ENCODE measurements at places on chromosomes 4 and X. TPM values are rescaled to one million over a fixed set of nuclear protein-coding genes. Genes with fewer than 3 reads are reported as not detected.

DNA sequence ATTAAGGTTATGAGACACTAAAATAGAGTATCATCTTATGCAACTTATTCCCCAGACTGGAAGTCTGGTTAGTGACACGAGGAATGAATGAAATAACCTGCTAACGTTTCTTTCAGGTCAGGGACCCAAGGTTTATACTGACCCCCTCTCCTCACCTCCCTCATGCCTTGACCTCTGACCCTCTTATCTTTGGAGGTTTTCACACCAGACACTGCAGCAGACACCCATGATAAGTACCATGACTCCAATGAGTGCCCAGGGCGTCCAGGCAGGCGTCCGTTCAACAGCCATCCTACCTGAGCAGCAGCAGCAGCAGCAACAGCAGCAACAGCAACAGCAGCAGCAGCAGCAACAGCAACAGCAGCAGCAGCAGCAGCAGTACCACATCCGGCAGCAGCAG is 4.2 kb upstream of the NLGN3 start:
- no peaks in the 10 kb centered on the region for H3K36me3 ChIP-seq
- no peaks in the 10 kb centered on the region for H3K4me1 ChIP-seq
- H3K27me3 ChIP-seq, result no peaks in the 10 kb centered on the region
- H3K4me3 ChIP-seq, result no peak overlapping the region
- DNase-seq, result no peak

- H3K4me1 ChIP-seq, result no peaks in the 10 kb centered on the region
- no peak for DNase-seq
- H3K27ac ChIP-seq, result no peak overlapping the region
- H3K27me3 ChIP-seq, result no peaks in the 10 kb centered on the region
Observed at GRCh38 chr4:127229855-127230608, 402.7 kb upstream of the INTU start.

DNA sequence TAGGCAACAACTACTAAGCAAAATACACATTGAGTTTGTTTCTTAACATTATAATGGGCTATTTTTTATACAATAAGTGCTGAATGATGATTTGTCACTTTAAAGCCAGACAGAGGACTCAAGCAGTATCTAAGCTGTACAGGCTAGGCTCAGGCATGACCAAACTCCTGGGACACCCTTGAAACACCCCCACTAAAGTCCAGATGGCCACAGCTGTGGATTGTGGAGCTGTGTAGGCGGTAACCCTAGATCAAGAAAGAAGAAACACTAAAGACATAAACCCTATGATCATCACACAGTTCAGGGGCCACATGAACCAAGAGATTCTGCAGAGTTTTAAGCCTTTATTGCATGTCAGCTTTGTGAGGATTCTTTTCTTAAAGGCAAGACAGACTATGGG is 25.1 kb downstream of the TAB3 start:
- H3K27me3 ChIP-seq, result no peaks in the 10 kb centered on the region
- no peaks in the 10 kb centered on the region for H3K36me3 ChIP-seq
- no peak overlapping the region for H3K4me3 ChIP-seq
- DNase-seq, result no peak

GRCh38 chrX:5780821-5781220 is 447.8 kb downstream of the NLGN4X start:
- H3K4me3 ChIP-seq, result no peak overlapping the region
- no peak for DNase-seq
- H3K27me3 ChIP-seq, result no peaks in the 10 kb centered on the region
- H3K4me1 ChIP-seq, result no peaks in the 10 kb centered on the region
- H3K36me3 ChIP-seq, result no peaks in the 10 kb centered on the region
- no peak overlapping the region for H3K27ac ChIP-seq

- H3K27ac ChIP-seq, result no peak within 1 kb of the TSS
- H3K36me3 ChIP-seq, result no peaks in the 10 kb centered on the region
- H3K4me1 ChIP-seq, result no peaks in the 10 kb centered on the region
- no peak within 1 kb of the TSS for H3K4me3 ChIP-seq
- no peak for DNase-seq
Observed at GRCh38 chrX:85379174-85379907, at the start of gene POF1B. TSS of gene POF1B (minus strand) at chrX:85379665. CDS start at chrX:85379454, 211 bp downstream.

- no peaks in the 10 kb centered on the region for H3K4me1 ChIP-seq
- H3K4me3 ChIP-seq, result no peak overlapping the region
- H3K27me3 ChIP-seq, result peaks cover 38% of the 10 kb centered on the region
- H3K27ac ChIP-seq, result no peak overlapping the region
- H3K36me3 ChIP-seq, result no peaks in the 10 kb centered on the region
Observed at GRCh38 chr4:8016527-8016926, 76.9 kb upstream of the AFAP1 start.

GRCh38 chrX:15781961-15782699 is 8.2 kb upstream of the ZRSR2 start:
- H3K27ac ChIP-seq, result no peak overlapping the region
- no peaks in the 10 kb centered on the region for H3K27me3 ChIP-seq

- no peaks in the 10 kb centered on the region for H3K4me1 ChIP-seq
- no peak overlapping the region for H3K4me3 ChIP-seq
- DNase-seq, result no peak
- no peaks in the 10 kb centered on the region for H3K36me3 ChIP-seq
- H3K27me3 ChIP-seq, result no peaks in the 10 kb centered on the region
Observed at GRCh38 chrX:36609616-36610585, 398.3 kb upstream of the FAM47C start.

- H3K27me3 ChIP-seq, result no peaks in the 10 kb centered on the region
- H3K27ac ChIP-seq, result no peak overlapping the region
- H3K4me3 ChIP-seq, result no peak overlapping the region
- H3K36me3 ChIP-seq, result no peaks in the 10 kb centered on the region
- no peaks in the 10 kb centered on the region for H3K4me1 ChIP-seq
Observed at GRCh38 chrX:15663439-15663838, 1.2 kb downstream of the CLTRN start.

GRCh38 chr4:88188738-88189417 is 30.4 kb upstream of the ABCG2 start:
- no peak for DNase-seq
- no peaks in the 10 kb centered on the region for H3K36me3 ChIP-seq
- no peaks in the 10 kb centered on the region for H3K27me3 ChIP-seq
- no peak overlapping the region for H3K27ac ChIP-seq
- peaks cover 10% of the 10 kb centered on the region for H3K4me1 ChIP-seq
- H3K4me3 ChIP-seq, result no peak overlapping the region

DNA sequence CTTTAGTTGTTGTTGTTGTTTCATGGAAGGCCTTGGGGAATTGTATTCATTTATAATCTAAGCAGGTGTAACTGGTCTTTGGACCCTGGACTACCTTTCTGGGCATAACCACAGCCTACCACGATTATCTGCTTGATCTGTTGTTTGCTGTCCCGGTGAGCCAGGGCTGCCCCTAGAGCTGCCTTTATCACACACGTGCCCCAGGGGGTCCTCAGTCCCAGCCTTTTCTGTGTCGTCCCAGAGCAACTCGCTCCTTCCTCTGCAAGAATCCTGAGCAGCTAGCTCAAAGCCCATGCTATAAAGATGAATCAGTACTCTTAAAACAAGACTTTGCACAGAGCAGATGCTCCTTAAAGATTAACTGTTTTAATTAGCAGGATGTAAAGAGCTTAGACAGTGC is 273.2 kb downstream of the EVC2 start:
- H3K4me3 ChIP-seq, result no peak overlapping the region
- no peaks in the 10 kb centered on the region for H3K4me1 ChIP-seq
- H3K27me3 ChIP-seq, result no peaks in the 10 kb centered on the region
- no peaks in the 10 kb centered on the region for H3K36me3 ChIP-seq
- no peak overlapping the region for H3K27ac ChIP-seq

DNA sequence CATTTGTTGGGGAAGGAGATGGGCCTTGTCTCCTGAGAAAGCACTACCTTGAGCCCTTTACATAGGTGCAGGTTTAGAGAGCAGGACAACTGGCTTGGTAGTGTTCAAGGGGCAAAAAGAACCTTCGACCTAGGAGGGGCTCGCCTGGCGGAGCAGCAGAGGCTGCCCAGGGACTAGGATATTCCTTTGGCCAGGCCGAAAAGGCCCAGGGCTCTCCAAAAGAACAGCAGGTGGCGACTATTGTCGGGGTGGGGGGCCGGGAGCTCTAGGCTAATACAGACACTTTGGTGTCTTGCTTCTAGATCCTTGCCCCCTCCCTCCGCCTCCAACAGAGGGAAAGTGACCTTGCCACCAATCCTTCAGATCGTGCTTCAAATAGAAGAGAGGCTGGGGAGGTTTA is 7.1 kb upstream of the POU3F4 start:
- no peaks in the 10 kb centered on the region for H3K36me3 ChIP-seq
- H3K27ac ChIP-seq, result no peak overlapping the region
- H3K4me3 ChIP-seq, result no peak overlapping the region
- no peaks in the 10 kb centered on the region for H3K4me1 ChIP-seq
- DNase-seq, result no peak

- DNase-seq, result peak; percentile 94
- H3K27ac ChIP-seq, result peak overlapping the region; percentile 73
- H3K4me3 ChIP-seq, result no peak overlapping the region
- peaks cover 48% of the 10 kb centered on the region for H3K4me1 ChIP-seq
Observed at GRCh38 chr4:17027495-17027894, 129.1 kb upstream of the LDB2 start.

GRCh38 chr4:17285747-17286146 is 226.1 kb downstream of the QDPR start:
- no peak overlapping the region for H3K27ac ChIP-seq
- no peak overlapping the region for H3K4me3 ChIP-seq
- no peaks in the 10 kb centered on the region for H3K36me3 ChIP-seq

DNA sequence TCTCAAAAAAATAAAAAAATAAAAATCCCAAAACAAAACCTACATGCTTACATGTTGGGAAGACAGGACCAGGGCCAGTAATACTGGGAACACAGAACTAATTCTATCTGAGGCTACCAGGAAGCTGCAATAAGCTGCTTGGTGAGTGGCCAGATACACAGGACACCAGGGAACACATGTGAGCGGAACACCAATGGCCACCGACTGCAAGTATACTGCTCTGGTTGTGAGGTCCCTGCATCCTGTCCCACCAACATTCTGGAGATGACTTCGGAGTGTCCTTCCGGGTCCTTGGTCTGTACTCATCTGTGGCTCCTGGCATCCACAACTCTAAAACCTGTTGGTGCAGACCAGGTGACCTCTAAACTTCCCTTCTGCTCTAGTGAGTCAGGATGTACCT is 2.7 kb downstream of the TNIP2 start:
- no peak overlapping the region for H3K4me3 ChIP-seq
- H3K27ac ChIP-seq, result no peak overlapping the region
- DNase-seq, result no peak

GRCh38 chr4:178453057-178453456 is 1010.8 kb upstream of the AGA start:
- H3K36me3 ChIP-seq, result no peaks in the 10 kb centered on the region
- no peak overlapping the region for H3K27ac ChIP-seq
- H3K27me3 ChIP-seq, result no peaks in the 10 kb centered on the region
- no peaks in the 10 kb centered on the region for H3K4me1 ChIP-seq
- DNase-seq, result no peak
- H3K4me3 ChIP-seq, result no peak overlapping the region

- peaks cover 15% of the 10 kb centered on the region for H3K4me1 ChIP-seq
- no peaks in the 10 kb centered on the region for H3K27me3 ChIP-seq
- DNase-seq, result peak; percentile 83
- H3K4me3 ChIP-seq, result no peak overlapping the region
- no peak overlapping the region for H3K27ac ChIP-seq
- peaks cover 92% of the 10 kb centered on the region for H3K36me3 ChIP-seq
Observed at GRCh38 chr4:183261953-183262775, 57.9 kb downstream of the CLDN22 start.

GRCh38 chr4:172486531-172486930 is 673.3 kb downstream of the GALNTL6 start:
- no peak overlapping the region for H3K4me3 ChIP-seq
- DNase-seq, result no peak
- no peaks in the 10 kb centered on the region for H3K36me3 ChIP-seq
- H3K27me3 ChIP-seq, result no peaks in the 10 kb centered on the region
- no peak overlapping the region for H3K27ac ChIP-seq

GRCh38 chr4:158571736-158572135 is 50.1 kb downstream of the RXFP1 start:
- no peaks in the 10 kb centered on the region for H3K4me1 ChIP-seq
- DNase-seq, result no peak
- no peak overlapping the region for H3K27ac ChIP-seq
- no peaks in the 10 kb centered on the region for H3K36me3 ChIP-seq
- no peaks in the 10 kb centered on the region for H3K27me3 ChIP-seq

GRCh38 chrX:119236623-119237561 is 807 bp downstream of the PGRMC1 start:
- H3K4me1 ChIP-seq, result peaks cover 8% of the 10 kb centered on the region
- peak overlapping the region; percentile 72 for H3K4me3 ChIP-seq
- H3K27ac ChIP-seq, result peak overlapping the region; percentile 50
- peaks cover 13% of the 10 kb centered on the region for H3K36me3 ChIP-seq

DNA sequence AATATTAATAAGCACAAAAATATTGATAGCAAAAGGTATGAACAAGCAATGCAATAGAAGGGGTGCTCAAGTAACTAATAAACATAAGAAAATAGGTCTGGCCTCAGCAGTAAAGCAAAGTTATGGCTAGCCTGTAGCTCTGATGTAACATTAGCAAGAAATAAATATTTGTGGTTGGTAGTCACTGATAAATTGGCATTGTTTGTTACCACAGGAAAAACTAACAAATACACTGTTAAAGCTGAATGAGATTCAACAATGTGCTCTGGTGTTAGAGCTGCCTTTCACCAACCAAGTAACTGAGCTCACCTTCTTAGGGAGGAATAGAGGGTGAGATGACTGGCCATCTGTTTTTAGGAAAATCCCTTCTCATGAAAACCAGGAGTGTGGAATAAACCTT is 71.4 kb downstream of the AREG start:
- H3K27ac ChIP-seq, result no peak overlapping the region
- peaks cover 5% of the 10 kb centered on the region for H3K4me1 ChIP-seq
- 0 out of 2 replicates have a peak, but pooled peaks cover 4% of the 10 kb centered on the region for H3K27me3 ChIP-seq
- peak; percentile 23 for DNase-seq

- H3K27ac ChIP-seq, result peak overlapping the region; percentile 78
- no peak overlapping the region for H3K4me3 ChIP-seq
- H3K27me3 ChIP-seq, result no peaks in the 10 kb centered on the region
- no peaks in the 10 kb centered on the region for H3K36me3 ChIP-seq
- DNase-seq, result peak; percentile 97
Observed at GRCh38 chr4:8182858-8183725, 16.0 kb upstream of the SH3TC1 start.

- peaks cover 51% of the 10 kb centered on the region for H3K4me1 ChIP-seq
- peaks cover 4% of the 10 kb centered on the region for H3K36me3 ChIP-seq
- no peaks in the 10 kb centered on the region for H3K27me3 ChIP-seq
- no peak for DNase-seq
- no peak overlapping the region for H3K27ac ChIP-seq
Observed at GRCh38 chr4:98470831-98471230, 187.6 kb downstream of the TSPAN5 start.

- H3K27ac ChIP-seq, result no peak overlapping the region
- no peak overlapping the region for H3K4me3 ChIP-seq
- no peaks in the 10 kb centered on the region for H3K4me1 ChIP-seq
- no peak for DNase-seq
Observed at GRCh38 chrX:109638158-109638557, 13.2 kb upstream of the KCNE5 start.

DCLK2 gene
- total RNA-seq, result 5.2 TPM

FDCSP gene
- total RNA-seq, result not detected

PNMA6F gene
- total RNA-seq, result not detected

SNCA gene
- total RNA-seq, result 19.3 TPM

XAGE2 gene
- 2.7 TPM for total RNA-seq

STBD1 gene
- total RNA-seq, result 10.6 TPM

DIAPH2 gene
- 4.1 TPM for total RNA-seq

MAGED4B gene
- total RNA-seq, result 16.1 TPM

MYOZ2 gene
- 0.09 TPM for total RNA-seq

DCAF8L2 gene
- total RNA-seq, result not detected

HPGDS gene
- total RNA-seq, result not detected

F9 gene
- not detected for total RNA-seq

All from SJSA1 (cell line).